ENCODE measurements at places on chromosomes 12 and 14. TPM values are rescaled to one million over a fixed set of nuclear protein-coding genes. Genes with fewer than 3 reads are reported as not detected.

Gene PLBD1
- 12.1 TPM for total RNA-seq

DNA sequence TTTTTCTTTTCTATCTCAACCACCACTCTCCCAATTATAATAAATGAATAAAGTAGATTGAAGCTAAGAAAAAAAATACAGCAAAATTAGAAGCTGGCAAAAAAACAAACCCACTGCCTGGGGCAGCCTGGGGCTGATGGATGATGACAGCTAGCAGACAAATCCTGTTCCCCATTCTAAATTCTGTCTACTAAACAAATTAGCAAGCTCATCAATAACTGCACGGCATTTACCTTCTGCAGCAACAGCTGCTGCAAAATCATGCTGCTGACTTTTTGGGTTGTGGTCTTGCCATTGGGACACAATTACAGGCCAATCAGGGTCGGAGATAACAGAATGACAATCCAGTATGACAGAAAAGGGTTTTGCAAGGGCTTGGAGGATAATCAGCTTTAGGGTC lies 443.6 kb upstream of the SOX5 start:
- H3K27me3 ChIP-seq, result no peaks in the 10 kb centered on the region
- no peaks in the 10 kb centered on the region for H3K4me1 ChIP-seq
- no peak overlapping the region for H3K4me3 ChIP-seq
- no peak overlapping the region for H3K27ac ChIP-seq
- no peak for DNase-seq

DNA sequence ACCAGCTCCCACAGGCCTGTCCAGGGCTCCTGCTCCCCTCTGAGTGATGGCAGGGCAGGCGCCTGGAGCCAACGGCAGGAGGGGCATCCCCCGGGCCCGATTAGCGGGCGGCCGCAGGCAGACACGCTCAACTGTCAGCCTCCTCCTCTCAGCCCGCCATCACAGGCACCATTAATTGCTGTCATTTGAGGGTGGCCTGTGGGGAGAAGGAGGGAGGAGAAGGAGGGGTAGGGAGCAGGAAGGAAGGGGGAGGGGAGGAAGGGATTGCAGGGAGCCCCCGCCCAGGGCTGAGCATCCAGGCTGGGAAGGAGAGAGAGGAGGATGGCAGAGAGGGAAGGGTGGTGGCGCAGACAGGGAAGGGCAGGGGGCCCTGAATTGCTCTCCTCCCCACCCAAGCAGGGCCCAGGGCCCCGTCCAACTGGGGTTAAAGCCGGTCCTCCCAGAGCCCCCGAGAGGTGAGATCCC lies 36.1 kb downstream of the NCOR2 start:
- H3K36me3 ChIP-seq, result no peaks in the 10 kb centered on the region
- H3K27ac ChIP-seq, result peak overlapping the region; percentile 79
- no peak for DNase-seq
- no peaks in the 10 kb centered on the region for H3K27me3 ChIP-seq
- H3K4me1 ChIP-seq, result peaks cover 6% of the 10 kb centered on the region

Gene KLHL33
- 0.64 TPM for total RNA-seq
